ENCODE measurements at places on chromosomes 4 and X.
A peak's percentile ranks its signal among the peaks of the same experiment; 100 is the strongest.

- no peak for DNase-seq
These were observed 37.4 kb upstream of the STS start for GRCh38 chrX:7109838-7110793.

DNA sequence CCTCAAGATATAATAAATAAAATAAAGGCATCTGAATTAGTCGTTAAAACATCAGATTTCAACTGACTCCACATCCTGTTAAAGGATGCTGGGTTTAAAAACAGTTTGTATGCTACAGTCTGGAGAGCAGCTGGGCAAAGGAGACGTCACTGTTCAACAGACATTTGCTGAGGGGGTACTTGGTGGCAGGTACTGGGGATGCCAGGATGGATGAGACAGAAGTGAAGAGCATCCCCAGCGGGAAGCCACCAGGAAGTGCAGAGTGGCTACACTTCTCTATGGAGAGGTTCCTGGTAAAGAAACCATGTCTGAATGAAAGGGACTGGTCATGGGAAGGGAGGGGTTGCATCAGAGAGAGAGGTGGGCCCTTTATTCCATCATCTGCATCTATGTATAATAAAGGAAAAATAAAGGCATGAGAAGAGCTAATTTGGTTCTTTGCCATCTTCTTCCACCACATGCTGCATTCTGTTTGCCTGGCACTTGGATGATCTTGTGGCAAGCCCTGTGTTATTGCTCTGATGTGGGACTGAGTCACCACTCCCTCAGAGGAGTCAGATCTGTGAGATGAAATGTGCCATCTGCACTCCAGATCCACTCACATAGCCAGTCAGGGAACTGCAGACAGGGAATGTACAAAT lies 145.0 kb downstream of the SOWAHB start:
- DNase-seq: no peak

GRCh38 chr4:150135134-150135772 lies 57.0 kb downstream of the DCLK2 start:
- DNase-seq: no peak

DNA sequence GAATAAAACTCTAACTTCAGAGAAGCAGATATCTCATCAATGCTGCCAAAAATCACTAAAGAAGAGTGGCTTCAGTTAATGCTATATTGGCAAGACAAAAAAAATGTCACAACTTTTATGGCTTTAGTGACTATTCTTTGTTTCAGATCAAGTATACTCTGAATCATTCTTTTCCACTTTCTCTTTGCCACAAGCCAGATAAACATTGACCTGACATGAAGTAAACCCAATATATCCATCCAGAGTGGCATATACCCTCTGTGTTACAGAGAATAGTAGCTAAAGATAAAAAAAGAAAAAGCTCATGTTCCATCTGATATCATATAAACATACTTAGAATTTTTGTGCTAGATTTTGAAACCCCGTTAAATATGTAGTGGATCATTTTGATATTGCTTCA lies 206.7 kb upstream of the CNKSR2 start:
- no peak for DNase-seq

- peak; percentile 64 for DNase-seq
These were observed 855 bp downstream of the KLF3 start for GRCh38 chr4:38664706-38665401.

GRCh38 chr4:164596318-164596878 lies 157.5 kb upstream of the SMIM31 start:
- DNase-seq: no peak

DNA sequence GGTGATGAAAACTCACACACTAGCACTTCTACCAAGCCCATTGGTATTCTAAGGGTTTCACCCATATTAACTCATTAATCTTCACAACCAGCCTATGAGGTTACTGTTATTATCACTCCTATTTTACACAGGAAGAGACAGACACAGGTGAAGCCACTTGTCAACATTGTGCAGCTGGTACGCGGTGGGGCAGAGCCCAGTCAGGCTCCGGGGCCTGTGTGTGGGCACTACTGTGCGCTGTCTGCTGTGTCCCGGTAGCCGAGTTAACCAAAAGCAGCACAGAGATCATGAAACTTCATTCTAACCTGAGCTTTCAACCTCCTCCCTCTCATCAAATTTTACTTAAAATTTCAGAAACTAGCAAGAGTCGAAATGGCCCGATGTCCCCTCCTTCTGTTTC lies 111.3 kb downstream of the PHKA2 start:
- DNase-seq: no peak

- DNase-seq: peak; percentile 29
These were observed 48.7 kb upstream of the KLHL4 start for GRCh38 chrX:87468941-87469340.

GRCh38 chr4:168917138-168917779 lies 92.8 kb downstream of the CBR4 start:
- no peak for DNase-seq

DNA sequence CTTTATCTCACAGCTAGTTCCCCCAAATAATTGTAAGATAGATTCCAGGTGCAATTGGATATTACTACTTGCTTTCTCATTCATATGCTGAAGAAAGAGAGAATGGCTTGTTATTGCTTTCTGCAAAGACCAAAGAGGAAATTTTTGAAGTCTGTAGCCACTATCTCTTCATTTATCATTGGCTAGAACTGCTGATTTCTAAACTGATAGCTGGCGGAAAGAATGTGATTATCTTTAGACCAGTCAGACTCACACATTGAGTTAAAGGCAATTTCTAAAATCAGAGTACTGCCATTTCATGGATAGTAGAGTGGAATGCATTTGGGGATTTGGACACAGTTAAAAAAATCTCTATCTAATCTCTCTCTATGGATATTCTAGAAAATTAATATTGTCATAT lies 12.4 kb upstream of the TMPRSS11E start:
- no peak for DNase-seq

- DNase-seq: no peak
These were observed 283.8 kb downstream of the IQCM start for GRCh38 chr4:149531861-149532260.

DNA sequence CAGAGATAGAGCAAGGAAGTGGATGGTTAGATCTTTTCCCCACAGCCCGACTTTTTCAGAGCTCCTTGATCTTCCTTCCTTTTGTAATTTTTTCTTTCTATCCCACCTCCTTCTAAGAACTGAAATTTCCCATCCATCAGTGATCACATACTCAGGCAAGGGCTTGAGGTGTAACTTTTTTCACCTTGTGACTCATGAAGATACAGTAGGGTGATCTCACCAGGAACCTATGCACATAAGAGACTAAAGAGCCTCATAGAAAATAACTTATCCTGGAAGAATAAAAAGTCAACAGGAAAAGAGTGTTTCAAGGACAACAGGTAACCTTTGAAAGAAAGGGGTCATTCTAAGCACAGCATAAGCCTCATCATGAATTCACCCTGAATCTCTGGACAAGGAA lies 131.2 kb upstream of the HCCS start:
- DNase-seq: no peak

DNA sequence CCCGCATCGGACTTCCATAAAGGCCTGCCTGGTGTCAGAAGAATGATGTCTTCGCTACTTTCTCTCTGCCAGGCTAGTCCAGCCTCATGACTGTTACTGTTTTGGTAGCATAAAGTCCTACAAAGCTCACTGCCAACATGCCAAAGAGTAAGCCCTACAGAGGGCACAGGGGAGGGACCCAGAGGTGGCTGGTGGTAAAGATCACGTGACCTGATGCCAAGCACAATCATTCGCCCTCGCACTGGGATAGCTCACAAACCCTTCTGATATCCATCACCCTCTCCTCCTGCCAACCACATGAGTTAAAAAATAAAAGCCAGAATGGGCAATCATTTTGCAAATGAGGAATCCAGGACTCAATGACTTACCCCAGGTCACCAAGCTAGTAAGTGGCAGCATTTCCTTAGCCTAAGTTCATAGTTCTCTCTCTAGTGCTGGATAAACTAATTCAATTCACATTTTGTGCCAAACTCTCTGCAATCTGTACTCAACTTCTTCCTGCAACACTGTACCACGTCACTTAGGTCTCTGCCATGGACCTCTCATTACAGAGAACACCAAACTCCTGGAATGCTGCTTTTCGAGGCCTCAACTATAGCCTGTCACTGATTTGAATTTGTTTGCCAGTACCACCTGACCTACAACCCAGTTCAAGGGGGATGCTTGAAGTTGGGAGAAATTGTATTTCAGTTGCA lies 178.1 kb downstream of the SH3KBP1 start:
- DNase-seq: no peak

DNA sequence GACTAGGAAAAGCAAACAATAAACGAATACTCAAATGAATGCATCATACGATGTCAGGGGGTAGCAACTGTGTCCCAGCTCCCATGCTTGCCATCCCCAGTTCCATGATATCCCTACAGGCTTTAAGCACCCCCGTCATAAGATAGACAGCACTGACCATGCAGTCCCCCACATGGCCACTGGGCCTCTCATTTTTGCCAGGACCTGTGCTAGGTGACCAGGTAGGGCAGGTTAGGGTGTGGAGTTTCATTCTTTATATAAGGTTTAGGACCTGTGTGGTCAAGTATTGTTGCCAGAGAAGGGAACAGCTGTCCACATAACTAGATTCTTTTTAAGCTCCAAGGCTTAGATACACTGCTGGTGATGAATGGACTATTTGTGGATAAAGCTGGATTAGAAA lies 9.7 kb downstream of the PPEF2 start:
- DNase-seq: no peak

- DNase-seq: no peak
These were observed 147.7 kb downstream of the DCK start for GRCh38 chr4:71141125-71141524.

- DNase-seq: no peak
These were observed 334.5 kb downstream of the GPAT3 start for GRCh38 chr4:83870328-83870950.

DNA sequence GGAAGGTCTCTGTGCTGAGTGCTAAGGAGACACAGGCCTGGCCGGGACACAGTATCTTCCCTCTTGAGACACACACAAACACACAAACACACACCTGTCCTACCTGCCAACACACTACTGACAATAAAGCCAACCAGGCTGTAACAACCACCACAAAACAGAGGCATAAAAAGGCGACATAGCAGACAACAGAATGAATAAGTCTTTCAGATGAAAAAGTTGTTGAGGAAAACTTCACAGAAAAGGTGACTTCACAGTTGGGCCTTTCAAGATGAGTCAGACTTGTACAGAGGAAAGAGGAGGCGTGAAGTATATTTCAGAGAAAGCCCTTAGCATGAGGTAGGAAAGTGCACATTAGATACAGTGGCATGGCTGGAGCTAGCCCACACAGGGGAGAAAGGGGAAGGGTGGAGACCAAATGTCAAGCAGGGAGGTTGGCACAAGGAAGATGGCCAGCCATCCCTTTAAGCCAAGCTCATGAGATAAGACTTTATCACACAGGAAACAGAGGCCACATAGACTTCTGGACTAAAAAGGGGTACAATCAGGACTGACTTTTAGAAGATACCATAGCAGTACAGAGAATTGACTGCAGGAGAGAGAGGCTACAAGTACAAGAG lies 54.0 kb downstream of the SLC9A7 start:
- no peak for DNase-seq
